ENCODE measurements at places on chromosomes 2 and 18. TPM values are rescaled to one million over a fixed set of nuclear protein-coding genes. Genes with fewer than 3 reads are reported as not detected.

Gene NYAP2
- not detected for total RNA-seq

- H3K27me3 ChIP-seq = peaks cover 30% of the 10 kb centered on the region
- H3K27ac ChIP-seq = no peak overlapping the region
Measured at GRCh38 chr18:74530584-74530862, 3.8 kb upstream of the CNDP1 start.

DNA sequence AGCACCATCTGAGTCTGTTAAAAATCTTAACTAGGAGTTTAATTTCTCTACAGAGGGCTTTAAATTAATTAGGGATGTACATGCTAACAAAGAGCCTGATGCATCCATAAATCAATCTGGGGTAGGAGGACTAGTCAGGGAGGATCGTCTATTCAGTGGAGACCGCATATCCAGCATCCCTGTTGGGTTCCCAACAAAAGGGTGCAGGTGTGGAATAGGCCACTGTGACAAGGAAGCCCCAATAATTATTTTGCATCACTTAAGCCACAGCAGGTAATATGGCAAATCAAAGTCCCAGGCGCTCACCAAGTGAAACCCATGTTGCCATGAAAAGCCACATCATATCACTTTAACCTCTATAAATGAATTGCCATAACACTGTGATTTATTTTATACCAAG lies 392.3 kb downstream of the NCKAP5 start:
- no peak overlapping the region for H3K27ac ChIP-seq
- no peaks in the 10 kb centered on the region for H3K36me3 ChIP-seq
- H3K4me1 ChIP-seq = peaks cover 4% of the 10 kb centered on the region
- no peak for DNase-seq

GRCh38 chr18:52670896-52671295 lies 330.9 kb downstream of the DCC start:
- no peaks in the 10 kb centered on the region for H3K27me3 ChIP-seq
- no peaks in the 10 kb centered on the region for H3K4me1 ChIP-seq
- no peak overlapping the region for H3K27ac ChIP-seq
- H3K36me3 ChIP-seq = no peaks in the 10 kb centered on the region

GRCh38 chr18:45111502-45111848 lies 430.8 kb downstream of the SETBP1 start:
- H3K4me1 ChIP-seq = no peaks in the 10 kb centered on the region
- H3K27me3 ChIP-seq = no peaks in the 10 kb centered on the region
- no peaks in the 10 kb centered on the region for H3K36me3 ChIP-seq

All from PC-3 (cell line).